T-helper 2 cell treated with Interferon-gamma antibody and Interleukin-4, amounts not matched to agents 5 μg/mL and 100 μg/mL, for 36 hours (primary cell): ENCODE measurements at places on chromosomes 16 and 17.

GRCh38 chr17:45172541-45173286 lies 11.0 kb downstream of the HEXIM2 start:
- DNase-seq = peak; percentile 40

GRCh38 chr17:8818047-8818446 lies 18.9 kb upstream of the MFSD6L start:
- no peak for DNase-seq

DNA sequence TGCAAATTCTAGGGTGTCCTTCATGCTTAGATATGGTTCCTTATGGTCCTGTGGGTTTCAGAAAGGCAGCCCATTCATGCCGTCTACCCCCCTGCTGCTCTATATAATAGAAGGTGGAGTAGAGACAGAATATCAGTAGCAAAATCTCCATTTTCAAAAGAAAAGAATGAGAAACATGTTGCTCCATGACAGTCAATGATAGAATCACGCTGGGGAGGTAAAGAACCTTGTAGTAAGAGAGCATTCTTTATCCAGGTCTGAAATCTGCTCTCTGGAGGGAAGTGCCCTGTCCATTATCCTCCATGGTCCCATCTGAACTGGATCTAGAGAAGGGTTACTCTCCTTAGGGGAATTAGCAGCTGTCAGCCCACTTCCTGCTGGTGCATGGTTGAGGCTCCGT lies 272.8 kb downstream of the WWOX start:
- no peak for DNase-seq

DNA sequence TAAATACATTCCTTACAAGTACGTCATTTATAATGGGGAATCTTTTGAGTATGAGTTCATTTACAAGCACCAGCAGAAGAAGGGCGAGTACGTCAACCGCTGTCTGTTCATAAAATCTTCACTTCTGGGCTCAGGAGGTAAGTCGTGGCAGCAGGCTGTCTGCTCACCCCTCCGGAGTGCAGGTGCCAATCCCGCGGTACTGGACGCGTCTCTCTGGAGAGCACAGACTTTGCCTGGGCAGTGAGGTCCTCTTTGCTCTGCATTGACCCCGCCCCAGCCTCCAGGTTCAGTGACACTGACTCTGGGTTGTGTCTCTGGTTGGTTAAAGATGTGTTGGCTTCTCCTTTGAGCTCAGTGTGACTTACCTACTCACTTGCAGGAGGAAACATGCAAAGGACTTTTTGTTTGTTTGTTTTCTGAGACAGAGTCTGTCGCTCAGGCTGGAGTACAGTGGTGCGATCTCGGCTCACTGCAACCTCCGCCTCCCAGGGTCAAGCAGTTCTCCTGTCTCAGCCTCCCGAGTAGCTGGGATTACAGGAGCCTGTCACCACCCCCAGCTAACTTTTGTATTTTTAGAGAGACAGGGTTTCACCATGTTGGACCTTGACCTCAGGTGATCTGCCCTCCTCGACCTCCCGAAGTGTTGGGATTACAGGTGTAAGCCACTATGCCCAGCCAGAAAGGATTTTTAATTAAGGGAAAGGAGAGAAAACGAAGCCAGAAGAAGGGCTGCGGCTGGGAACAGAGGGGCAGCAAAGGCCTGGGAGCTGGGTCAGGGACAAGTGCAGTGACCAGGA lies 31.2 kb downstream of the RNF213 start:
- no peak for DNase-seq

DNA sequence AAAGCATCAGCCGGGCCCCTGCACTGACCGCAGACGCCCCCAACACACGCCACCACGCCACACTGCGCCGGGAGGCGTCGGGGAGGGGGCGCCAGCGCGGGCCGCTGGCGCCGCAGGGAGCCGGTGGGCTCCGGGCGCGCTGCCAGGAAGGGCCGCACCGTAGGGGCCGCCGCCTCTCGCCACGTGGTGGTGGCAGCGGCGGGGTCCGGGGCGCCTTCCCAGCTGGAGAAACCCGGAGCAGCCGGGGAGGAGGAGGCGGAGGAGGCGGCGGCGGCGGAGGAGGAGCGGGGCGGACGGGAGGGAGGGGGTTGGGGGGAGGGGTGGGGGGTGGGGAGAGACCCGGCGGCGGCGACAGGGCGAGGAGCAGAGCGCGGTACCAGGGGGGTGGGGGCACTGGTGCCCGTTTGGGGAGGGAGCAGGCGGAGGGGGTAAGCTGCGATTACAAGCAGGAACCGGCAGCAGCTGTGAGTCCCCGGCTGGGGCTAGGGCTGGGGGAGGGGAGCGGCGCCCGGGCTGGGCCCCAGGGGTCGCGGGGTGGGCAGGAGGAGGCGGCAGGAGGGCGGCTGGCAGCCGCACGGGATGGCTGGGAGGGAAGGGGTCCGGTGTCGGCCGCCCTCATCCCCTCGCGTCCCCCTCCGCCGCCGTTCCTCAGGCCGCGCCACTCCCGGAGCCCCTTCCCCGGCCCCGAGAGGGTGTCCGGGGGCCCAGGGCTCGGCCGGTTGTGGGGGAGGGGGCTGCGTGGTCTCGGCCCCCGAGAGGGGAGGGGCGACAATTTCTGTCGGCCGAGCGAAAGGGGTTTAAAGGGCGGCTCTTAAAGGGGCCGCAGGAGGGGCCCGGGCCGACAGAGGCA lies at the start of gene TBKBP1:
TSS of gene TBKBP1 (plus strand) at position 431 of the 850 bp plus-strand sequence. CDS start 1,952 bp downstream, outside the sequence.
- DNase-seq = no peak

- DNase-seq = no peak
These were observed 119.6 kb downstream of the CDH11 start for GRCh38 chr16:65002265-65002664.

DNA sequence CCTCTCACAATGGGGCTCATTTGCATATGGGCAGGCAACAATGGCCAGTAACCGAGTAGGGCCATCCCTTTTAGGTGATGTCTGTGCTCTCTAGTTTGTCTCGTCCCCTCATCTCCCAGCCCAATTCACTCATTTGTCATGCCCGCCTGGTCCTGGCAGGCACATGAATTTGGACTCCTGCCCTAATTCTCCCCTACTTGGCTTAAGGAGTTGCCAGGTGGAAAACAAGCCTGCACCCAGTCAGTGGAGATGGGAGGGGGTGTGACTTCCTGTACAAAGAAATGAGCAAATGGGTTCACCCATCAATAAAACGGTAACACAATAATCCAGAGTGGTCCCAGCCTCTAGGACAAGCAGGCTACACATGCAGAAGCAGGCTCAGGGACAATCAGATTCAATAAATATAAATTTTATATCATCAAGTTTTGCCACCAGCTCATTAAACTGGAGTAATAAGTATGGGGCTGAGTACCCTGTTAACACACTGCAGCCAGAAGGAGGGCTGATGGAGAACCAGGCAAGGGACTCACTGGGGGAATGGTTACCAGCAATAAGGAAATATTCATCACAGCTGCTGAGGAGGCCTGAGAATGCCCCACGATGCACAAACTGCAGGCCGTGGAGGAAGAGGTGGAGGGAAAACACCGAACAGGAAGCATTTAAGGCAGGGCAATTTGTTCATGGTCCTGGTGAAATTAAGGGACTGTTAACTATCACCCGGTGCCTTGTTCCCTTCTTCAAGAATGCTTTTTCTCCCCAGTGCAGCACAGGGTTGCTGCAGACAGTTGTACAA lies 84.4 kb upstream of the GPRC5B start:
- DNase-seq = no peak
